NCI-H2171 treated with DMSO at 0.1 percent for 48 hours (cell line): ENCODE measurements at places on chromosomes 12 and 14.
A peak's percentile ranks its signal among the peaks of the same experiment; 100 is the strongest.

- peak; percentile 27 for DNase-seq
Measured at GRCh38 chr12:51028126-51028812, 2.1 kb upstream of the SLC11A2 start.

DNA sequence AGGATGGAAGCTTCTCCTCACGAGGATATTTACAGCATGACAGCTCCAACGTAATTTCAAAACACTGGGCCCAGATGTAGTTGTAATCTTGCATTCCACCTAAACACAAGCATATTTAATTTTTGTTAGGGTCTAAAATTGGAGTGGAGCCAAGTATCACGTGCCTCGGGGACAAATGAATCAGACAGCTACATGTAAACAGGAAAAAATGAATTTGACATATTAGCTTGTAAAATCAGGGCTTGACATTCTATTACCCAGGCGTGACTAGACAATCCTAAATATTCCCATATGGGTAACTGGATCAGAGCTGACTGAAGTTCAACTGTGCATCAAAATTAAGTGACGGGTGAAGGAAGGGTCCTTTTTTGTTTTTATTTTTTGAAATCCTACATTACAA is 59.0 kb downstream of the MDM2 start:
- DNase-seq: peak; percentile 48

DNA sequence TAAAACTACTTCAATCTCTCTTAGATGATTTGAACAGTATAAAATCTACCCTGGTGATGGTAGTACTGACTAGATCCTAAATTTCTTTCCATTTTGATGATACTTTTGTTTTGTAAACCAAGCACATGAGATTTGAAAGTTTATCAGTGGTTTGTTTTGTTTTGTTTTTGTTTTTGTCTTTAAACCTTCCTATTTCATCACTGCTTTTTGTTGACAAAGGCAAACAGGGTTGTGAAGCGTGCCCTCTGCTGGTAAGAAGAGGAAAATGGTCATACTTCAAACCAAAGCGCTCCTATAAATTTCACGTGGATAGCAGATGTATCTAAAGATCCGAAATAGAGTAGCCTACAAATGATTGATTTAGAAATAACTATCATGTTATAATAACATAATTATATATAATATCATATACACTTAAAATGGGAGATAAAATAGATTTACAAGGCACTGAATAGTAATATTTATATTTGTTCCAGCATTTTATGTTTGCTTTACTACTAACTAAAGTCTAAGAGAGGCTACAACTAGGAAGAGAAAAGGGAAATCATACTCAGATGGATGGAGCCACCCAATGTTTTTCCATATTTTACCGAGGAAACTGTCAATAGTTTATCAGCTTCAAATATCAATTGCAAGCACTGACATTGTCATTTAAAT is 254.0 kb upstream of the USP15 start:
- DNase-seq: peak; percentile 37

DNA sequence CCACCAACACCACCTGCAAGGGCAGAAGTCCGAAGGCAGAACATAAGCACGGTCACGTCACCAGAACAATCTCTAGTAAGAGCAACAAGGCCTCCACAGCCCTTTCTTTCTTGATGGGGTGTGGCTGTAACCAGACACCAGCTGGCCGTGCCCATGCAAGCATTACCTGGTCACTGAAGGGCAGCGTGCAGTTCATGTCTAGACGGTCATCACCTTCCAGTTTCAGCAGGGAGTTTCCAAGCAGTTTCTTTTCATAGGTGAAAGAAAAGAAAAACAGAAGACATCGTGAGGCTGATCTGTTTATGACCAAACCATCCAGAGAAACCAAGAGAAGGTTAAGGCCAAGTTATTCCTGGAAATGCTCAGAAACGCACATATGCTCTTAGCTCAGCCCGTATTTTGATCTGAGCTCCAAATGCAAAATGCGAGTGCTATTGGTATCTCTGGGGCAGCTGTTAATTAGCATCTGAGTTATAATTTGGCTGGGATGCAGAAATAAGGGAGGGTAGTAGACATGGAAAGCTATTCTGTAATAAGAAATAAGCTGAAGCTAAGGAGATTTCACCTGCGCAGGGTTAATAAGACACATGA is 42.5 kb downstream of the PRKAB1 start:
- no peak for DNase-seq

GRCh38 chr14:103292426-103293374 is 41.3 kb upstream of the EIF5 start:
- DNase-seq: peak; percentile 68

- no peak for DNase-seq
Measured at GRCh38 chr12:63945777-63946176, 101.3 kb downstream of the SRGAP1 start.

- no peak for DNase-seq
Measured at GRCh38 chr14:59964251-59965007, 44.5 kb downstream of the LRRC9 start.

- DNase-seq: no peak
Measured at GRCh38 chr14:71408362-71409030, 501.2 kb downstream of the PCNX1 start.

DNA sequence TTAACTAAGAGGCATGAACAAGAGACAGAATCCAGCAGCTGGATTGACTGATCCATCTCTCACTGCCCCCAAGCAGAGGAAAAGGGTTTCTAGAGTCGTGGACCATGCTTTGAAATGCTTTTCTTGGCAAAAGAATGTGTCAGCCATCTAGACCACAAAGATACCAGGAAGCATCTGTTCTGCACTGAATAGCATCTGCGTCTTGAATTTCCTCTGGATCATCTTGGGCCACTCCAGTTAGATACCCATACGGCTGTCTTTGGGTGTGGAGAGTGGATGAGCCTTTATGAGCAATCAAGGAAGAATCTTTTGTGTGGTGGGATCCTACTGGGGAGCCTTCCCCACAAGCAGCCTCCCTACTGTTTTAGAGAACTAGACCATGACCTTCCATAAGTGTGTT is 16.0 kb upstream of the RFX4 start:
- no peak for DNase-seq

GRCh38 chr12:50984586-50985298 is 32.4 kb downstream of the HIGD1C start:
- no peak for DNase-seq

DNA sequence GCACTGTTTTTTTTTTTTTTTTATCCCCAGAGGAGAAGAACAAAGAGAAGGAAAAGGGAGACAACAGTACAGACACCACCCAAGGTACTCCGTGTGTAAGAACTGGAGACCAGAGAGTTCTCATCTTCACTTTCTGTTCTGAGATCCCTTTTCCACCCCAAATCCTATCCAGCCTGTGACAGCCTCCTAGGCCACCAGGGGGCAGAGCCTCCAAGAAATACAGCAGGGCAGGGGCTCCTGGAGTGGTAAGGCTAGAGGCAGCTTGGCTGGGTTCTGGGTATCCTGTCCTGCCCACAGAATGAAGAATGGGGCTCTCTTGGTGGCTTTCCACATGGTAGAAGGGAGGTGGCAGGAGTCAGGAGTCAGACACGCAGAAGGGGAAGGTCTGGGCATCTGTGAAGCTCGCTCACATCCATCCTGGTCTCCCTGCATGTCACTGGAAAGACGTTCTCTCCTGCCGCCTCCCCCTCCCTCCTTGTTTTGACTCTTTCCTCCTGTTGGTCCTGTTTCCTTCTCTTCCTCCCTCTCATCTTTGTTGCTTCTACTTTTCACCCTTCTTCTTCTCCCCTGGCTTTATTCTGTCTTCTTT is 12.0 kb downstream of the CLSTN3 start:
- peak; percentile 76 for DNase-seq
